ENCODE measurements at places on chromosomes 12 and 14.

DNA sequence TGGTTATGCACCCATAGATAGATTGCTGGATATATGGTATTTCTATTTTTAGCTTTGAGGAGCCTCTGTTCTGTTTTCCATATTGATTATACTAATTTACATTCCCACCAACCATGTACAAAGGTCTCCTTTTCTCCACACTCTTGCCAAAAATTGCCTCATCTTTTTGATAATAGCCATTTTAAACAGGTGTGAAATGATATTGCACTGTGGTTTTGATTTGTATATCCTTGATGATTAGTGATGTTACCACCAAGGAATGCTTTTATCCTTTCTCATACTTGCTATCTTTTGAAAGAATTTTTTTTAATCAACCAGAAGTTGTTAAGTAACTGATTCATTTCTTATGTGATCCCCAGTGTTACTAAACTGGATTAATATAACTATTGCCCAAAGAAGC, 60.0 kb downstream of the BBS10 start:
- DNase-seq: no peak

DNA sequence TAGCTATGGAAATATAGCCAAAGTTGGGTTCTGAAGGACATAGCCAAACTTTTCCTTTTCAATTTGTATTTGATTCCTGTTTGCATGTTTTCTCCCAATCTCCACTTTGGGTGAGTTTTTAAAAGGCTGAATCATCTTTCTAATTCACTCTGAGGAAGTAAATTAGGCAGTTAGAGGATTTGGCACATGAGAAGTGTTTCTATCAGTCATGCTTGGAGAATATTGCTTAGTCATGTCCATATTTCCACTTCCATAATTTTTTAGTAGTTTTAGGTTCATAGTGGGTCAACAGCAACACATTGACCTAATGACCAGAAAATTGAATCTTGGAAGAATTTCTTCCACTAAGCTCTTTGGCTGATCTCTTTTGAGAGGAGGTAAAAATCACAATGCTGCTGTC, 21.8 kb downstream of the IRAK3 start:
- DNase-seq: no peak

GRCh38 chr14:90608281-90608680, 207.9 kb downstream of the TTC7B start:
- no peak for DNase-seq

DNA sequence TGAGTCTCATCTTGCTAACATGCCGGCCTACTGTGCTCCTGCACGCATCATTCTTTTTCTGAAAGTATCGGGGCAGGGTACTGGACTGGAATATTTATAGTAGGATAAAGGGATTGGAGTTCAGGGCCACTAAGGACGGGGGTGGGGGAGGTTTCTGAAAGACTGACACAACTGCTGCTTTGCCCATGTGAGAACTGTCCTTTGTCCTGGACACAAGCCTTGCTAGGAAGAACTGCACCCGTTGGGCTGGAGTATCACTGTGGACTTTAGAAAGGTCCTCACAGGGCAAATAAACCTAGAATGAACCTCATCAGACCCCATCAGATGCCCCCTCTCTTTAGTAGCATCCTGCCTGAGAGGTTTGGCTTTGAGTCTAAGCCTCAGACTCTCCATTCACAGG, 87.6 kb downstream of the PRMT8 start:
- DNase-seq: no peak

DNA sequence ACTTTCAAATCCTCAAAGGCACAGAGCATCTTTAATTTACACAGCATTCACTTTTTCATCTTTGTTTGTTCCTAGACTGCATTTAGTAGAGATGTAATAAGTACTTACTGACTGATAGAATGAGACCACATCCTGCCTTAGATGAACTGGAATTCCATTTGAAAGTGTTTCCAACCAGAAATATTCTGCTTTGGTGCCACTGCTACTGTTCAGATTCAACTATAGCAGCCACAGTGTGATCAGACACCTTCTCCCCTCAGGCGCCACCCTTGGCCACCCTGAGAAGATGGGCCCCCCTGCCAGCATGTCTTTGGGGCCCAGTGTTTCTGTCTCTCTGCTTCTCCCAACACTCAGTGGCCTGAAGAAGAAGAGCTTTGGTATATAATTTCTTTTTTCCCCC, 449.1 kb downstream of the RAD51B start:
- no peak for DNase-seq
